ENCODE measurements at places on chromosomes 2 and 18. TPM values are rescaled to one million over a fixed set of nuclear protein-coding genes. Genes with fewer than 3 reads are reported as not detected.

DNA sequence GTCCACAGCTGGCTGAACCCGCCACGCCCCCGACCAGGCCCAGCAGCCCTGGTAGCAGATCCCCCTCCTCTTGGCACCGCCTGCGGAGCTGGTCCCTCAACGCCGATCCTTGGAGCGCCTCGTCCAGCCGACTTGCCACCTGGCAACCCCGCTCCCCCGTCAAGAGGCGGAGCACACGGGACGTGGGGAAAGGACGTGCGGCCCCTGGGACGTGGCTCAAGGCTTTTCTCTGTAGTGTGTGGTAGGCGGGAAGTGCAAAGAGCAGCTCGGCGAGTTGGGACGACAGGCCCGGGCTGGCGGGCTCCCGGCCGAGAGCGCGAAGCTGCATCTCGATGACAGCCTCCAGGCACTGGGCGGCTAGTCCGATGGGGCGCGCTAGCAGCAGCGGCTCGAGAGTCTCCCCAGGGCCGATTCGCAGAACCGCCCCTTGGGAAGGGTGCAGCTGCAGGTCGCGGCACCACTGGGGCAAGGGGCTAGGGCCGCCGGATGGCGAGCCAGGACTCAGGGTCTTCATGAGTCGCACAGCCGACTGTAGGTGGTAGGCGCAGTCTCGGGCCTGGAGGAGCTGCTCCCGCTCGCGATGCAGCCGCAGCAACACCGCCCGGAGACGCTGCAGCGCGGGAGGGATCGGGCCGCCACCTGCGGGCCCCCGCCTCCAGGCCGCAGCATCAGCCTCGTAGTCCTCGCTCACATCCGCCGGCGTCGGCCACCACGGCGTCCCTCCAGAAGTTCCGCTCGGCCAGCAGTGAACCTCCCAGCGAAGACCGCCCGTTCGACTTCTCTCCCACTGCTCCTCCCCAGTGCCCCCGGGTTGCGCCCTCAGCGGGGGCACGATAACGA is 617 bp downstream of the CCDC142 start:
- ATAC-seq: peak; percentile 62

DNA sequence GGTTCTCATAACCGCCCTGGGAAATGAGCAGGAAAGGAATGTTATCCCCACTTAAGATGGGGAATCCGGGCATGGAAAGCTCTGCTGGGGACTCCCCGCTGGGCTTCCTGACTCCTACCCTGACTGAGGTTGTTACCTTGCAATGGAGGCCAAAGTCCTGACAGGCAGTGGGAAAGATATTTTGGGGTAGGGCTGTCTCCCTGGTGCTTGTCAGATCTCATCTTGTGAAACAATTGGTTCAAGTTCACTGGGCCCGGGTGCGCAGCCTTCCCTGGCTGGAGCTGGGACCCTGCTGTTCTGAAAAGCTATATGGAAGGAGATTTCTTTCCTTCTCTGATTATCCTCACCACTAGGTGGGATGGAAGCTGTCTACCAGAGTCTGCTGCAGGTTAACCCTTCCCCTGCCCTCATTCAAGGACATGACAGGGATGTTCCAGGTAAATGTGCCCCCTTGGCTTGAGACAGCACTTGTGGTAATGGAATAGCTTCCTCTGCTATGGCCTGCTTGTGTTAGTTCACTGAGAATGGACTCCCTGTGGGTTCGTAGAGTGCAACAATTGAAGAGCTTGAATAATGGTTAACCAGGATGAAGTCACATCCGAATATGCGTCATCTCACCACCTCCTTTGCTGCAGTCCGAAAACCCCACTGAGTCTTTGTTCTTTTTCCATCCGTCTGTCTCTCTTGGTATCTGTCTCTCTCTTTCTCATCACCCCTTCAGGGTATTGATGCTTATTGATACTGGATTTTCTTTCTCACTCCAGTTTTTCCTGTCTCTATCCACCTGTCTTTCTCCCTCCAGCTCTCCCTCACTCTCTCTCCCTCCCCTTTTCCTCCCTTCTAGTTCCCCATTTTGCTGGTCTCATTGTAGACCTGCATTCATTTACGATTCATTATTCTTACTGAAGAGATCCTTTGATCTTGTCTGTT is 67.8 kb upstream of the EPAS1 start:
- no peak for ATAC-seq

DNA sequence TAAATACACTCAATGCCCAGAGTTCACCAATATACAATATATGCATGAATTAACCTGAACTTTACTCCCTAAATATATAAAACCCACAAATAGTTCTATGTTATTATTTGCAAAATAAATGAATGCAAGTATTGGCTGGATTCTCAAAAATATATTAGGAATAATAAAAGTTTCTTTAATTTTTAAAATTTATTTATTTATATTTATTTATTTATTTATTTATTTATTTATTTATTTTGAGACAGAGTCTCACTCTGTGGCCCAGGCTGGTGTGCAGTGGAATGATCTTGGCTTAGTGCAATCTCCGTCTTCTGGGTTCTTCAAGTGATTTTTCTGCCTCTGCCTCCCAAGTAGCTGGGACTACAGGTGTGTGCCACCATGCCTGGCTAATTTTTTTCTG is 88.7 kb upstream of the TMEFF2 start:
- ATAC-seq: no peak

DNA sequence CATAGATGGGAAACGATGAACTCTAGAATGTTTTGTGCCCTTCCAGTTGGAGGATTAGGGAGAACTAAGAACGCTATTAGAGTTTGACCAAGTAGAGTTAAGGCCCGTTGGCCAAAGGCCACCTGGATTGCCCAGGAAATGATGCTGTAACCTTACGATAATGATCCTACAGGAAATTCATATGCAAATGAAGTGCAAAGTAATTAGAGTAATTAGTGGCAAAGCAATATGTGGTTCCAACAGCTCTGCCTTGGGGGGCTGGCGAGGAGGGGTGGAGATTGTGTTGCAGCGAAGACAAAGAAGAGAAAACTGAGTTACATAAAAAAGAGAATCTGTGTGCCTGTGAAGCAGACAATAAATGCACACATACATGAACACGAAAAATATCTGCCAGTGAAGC is 61.5 kb upstream of the BOD1L2 start:
- no peak for ATAC-seq

DNA sequence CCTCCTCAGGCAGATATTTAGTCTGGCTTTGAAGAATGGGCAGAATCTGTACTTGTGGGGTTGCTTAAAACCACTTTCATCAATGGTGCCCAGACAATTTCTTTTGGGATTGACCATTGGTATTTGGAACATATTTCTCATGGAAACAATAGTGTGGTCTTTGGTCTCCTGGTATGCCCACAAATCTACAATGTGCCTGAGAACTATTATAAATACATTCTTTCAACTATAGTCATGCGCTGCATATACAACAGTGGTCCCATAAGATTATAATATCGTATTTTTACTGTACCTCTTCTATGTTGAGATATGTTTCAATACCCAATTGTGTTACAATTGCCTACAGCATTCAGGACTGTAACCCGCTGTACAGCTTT is 34.8 kb upstream of the PPP4R1 start:
- ATAC-seq: no peak

DNA sequence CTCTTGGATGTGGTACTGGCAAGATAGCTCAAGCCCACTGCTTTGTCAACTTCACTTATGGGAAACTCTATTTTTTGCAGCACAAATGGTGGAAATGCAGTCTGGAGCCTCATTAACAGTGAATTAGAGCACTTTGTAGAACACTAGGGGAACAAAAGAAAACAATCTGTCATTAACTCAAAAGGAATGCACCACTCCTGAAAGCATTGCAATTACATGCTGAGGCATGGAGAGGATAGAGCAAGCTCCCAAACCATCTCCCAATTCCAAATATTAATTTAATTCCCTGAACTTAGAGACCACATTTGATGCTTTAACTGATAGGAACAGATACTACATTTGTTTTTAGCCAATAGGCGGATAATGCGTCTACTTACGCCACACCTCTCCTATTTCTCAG is 32.8 kb upstream of the TANC1 start:
- no peak for ATAC-seq

GRCh38 chr2:197307933-197308521 is 2.6 kb downstream of the ANKRD44 start:
- no peak for ATAC-seq

GRCh38 chr18:13364721-13365205 is 146.2 kb downstream of the LDLRAD4 start:
- no peak for ATAC-seq

DNA sequence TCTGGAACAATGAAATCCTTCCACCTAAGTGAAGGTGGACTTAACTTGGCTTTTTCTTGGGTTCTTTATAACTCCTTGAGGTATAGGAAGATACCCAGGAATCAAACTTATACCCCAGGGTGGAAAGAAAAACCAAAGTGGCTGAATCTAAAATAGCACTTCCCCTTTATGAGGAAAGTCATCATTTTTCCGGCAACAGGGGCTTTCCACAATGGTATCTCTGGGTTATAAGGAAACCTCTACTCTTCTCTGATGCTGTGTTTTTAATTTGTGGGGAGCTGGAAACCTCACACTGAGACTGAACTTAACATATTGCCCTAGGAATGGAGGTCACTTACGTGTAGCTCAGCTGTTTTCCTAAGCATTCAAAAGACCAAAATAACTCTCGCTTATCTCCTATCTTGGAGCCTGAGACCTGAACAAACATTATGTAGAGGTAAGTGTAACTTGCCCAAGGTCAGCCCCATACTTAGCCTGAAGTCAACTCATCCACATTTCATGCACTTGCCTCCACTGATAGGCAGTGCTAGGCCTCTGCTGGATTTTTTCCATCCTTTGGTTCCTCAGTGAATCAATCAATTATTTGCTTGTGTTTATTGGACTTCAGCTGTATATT is 117.9 kb downstream of the SETBP1 start:
- no peak for ATAC-seq

- no peak for ATAC-seq
Measured at GRCh38 chr2:5706717-5707455, 14.7 kb downstream of the SOX11 start.

DNA sequence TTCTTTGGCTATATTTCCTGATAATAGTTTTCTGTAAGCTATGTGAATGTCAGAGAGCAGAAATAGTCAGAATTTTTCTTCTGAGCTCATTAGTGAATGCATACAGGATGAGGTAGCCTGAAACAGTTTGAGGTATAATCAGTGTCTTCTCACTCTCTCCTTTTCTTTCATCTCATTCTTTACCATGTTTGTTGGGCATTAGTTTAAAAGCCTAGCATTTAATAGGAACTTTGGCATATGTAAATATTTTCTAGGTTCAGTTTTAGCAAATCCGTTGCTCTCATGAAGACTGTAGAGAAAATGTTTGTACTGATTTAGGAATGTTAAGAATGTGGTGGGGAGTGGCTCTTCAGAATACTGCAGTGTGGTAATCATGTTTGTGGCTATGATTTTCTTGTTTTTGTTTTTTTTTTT is 119.4 kb downstream of the PARD3B start:
- ATAC-seq: peak; percentile 64

GRCh38 chr2:105497094-105497493 is 98.2 kb upstream of the FHL2 start:
- ATAC-seq: no peak

- ATAC-seq: no peak
Measured at GRCh38 chr18:22168360-22168921, 948 bp upstream of the GATA6 start.

GRCh38 chr2:174914853-174915760 is 90.1 kb downstream of the CHN1 start:
- no peak for ATAC-seq

DNA sequence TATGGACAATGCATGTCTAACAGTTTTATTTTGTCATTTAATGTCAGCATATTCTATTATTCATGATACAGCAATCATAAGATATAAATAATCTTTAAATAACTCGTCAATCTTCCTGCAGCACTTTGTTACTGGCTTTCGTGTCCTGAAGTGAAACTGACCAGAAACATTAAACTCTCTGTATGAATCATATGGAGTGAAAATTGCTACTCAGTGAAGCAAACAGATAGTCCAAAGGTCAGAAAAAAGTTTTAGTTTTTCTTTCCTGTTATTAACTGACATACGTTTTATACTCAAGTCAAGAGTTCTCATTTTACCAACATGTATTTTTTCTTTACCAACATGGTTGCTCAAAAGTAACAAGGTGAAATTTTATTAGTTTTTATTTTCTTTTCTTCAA is 106.8 kb upstream of the GALNT5 start:
- no peak for ATAC-seq

- ATAC-seq: no peak
Measured at GRCh38 chr2:98578231-98578630, 30.1 kb downstream of the COA5 start.

DNA sequence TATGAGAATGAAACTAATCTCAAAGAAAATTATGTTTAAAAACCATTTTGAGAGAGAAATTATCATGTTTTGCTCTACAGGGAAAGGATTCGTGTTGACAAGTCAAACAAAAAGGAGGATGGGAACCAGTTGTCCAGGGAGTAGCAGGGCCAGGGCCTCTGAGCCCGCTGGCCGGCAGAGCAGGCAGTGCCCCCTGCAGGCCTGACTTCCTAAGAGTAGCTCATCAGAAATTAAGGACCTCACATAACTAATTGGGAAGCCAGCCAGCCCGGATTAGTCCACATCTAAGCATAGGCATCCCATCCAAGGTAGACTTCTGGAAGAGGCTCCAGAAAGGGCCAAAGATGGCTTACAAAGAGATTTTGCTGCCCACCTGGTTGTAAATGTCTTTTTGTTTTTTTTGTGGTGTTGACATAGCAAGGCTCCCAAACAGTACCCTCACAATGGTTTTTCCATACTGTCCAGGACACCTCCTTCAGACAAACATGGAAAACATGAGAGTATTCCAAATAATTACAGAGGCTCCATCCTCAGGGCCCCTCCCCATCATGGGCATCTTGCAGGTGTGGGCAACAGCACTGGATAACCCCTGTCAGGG is 241.2 kb upstream of the TANK start:
- ATAC-seq: no peak

- no peak for ATAC-seq
Measured at GRCh38 chr2:57386305-57386704, 660.3 kb upstream of the VRK2 start.

The PPM1B gene
- total RNA-seq: 125 TPM

The OTOS gene
- not detected for total RNA-seq

The KIAA2012 gene
- not detected for total RNA-seq

The NOL4 gene
- not detected for total RNA-seq

The ALPG gene
- total RNA-seq: not detected

The WDCP gene
- 5.9 TPM for total RNA-seq
